ENCODE measurements at places on chromosomes 3 and 15.

DNA sequence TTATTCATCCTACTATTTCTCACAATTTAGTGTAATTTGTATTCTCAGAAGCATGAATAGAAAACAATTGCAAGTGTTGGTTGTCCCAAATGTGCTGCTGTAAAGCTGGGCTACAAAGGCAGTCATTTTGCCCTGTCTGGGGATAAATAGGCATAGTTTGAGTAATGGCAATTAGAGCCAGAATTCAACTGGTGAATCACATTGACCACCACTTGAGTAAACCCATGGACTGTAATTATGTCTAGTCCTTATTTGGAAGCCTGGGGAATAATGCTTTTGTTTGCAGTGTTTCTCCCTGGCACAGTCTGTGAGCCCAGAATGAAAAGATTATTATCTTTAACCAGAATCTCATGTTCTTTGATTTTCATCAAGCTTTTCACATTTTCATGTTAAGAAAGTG lies 30.5 kb upstream of the CHL1 start:
- DNase-seq = no peak

GRCh38 chr3:50341996-50342650 lies 1.5 kb upstream of the RASSF1 start:
- DNase-seq = no peak

- DNase-seq = peak; percentile 15
These were observed 6.8 kb upstream of the RTP2 start for GRCh38 chr3:187709155-187709554.

GRCh38 chr3:182248349-182248880 lies 536.7 kb downstream of the SOX2 start:
- peak; percentile 34 for DNase-seq

DNA sequence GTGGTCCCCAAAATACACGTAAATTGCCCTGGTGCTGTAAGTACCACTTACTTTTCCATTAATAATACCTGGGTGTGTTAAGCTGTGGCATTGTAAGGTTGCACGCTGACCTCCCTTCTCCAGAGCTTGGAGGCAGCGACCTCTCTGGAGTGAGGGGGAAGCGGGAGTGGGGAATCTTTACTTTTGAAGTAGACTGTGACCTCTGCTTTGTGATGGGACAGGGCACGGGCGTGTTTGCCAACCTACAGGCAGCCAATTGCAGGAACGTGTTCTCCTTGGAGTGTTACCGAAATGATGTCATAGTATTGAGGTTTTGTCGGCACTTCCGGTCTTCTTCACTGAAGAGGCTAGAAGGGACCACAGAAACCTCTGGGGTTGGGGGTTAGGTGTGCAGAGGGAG lies 227.3 kb upstream of the C2CD4B start:
- DNase-seq = peak; percentile 75

- DNase-seq = no peak
These were observed 113.5 kb upstream of the GALNT15 start for GRCh38 chr3:16060945-16061344.

DNA sequence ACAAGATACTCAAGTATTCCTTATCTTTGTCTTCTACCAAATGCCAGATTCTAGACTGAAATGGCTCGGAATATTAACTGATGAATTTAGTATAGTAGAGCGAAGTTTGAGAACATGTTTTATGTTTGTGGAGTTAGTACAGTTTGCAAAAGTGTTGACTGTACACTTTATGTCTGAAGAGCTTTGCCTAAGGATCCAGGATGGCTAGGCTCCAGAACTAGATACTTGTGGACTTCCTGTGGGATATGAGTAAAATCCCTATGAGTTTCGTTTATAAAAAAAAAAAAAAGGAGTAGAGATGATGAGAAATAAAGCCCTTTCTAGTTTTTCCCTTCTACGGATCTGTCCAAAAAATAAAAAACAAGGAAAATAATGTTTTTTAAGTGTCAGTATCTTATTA lies 96.7 kb downstream of the TP63 start:
- DNase-seq = no peak

DNA sequence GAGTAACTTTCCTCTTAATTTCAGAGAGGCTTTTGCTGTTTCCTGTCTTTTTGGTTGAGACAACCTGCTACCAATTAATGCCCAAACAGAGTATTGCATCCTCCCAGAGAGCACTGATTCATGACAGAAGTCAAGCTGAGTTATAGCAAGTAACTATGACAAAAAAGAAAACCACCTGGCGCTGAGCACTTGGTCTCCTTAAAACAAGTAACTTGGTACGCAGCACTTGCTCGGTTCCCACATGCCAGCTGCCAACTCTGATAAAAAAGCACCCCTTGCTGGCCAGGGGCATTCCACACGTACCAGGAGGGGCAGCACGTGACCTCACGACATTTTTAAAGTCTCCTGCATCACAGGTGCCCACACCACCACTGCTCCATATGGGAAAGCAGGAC lies 13.5 kb upstream of the MYO5C start:
- no peak for DNase-seq

GRCh38 chr3:128554100-128554464 lies 61.1 kb upstream of the GATA2 start:
- peak; percentile 19 for DNase-seq

DNA sequence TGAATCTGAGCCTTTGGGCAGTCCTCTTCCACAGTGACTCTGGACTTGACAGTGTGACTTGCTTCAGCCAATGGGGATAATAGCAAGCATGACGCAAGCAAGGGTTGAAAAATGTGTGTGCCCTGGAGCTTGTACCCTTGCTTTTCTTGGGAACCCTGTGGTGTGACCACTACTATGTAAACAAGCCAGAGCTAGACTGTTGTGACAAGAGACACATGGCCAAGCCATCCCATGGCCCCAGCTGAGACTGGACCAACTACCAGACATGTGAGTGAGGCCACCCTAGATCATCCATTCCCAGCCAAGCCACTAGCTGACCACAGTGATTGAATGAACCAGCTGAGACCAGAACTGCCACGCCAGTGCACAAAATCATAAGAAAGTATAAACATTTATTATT lies 11.8 kb downstream of the MYO1E start:
- peak; percentile 39 for DNase-seq

DNA sequence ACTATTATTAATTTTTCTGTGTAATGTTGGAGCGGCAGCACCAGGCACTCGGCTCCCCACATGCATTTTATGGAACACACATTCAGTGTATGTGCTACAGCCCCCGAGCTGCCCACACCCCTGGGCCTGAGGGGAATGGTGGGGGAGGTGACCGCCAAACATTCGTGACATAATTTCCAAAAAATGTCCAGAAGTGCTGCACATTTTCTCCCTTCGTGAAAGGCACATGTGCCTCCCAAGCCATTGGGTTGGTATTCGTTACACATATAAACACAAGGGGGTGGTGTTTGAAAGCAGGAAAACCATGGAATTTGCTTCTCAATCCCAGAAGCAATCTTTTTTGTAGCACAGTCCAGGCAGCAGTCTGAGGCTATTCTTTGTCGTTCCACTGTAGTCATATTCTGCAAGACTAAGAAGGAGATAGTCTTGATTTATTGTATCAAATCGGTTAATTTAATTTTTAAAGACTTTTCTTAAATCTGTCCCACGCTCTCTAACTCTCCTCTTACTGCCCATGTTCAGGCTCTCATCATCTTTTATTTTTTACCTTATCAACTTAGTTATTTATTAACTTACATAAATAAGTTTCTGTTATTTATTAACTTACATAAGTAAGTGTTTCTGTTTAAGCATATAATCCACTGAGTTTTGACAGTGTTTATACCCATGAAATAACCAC lies 39.2 kb upstream of the POLR2M start:
- DNase-seq = peak; percentile 16

- no peak for DNase-seq
These were observed 110.3 kb downstream of the FAIM start for GRCh38 chr3:138718849-138719248.

GRCh38 chr15:89808160-89808870 lies 6.3 kb downstream of the ANPEP start:
- DNase-seq = no peak

- no peak for DNase-seq
These were observed 10.8 kb downstream of the SHISA5 start for GRCh38 chr3:48493203-48493501.

DNA sequence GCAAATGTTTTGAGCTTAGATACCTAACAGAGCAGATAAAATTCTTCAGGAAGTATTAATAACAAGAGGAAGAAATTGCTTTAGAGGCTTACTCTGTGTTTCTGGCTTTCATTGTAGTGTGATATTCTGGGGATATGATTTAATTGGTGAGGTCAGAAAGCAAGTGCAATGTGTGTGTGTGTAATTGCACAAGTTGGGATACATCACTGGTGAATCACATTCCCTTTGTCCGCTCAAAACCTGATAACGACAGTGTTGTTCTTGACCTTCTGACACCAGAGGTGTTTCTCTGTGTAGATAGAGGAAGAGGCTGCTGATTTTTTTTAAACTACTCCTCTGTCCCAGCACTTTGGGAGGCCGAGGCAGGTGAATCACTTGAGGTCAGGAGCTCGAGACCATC lies 161.1 kb downstream of the CACNA2D3 start:
- DNase-seq = no peak

GRCh38 chr3:187811585-187812250 lies 66.5 kb upstream of the BCL6 start:
- DNase-seq = no peak

GRCh38 chr3:18739099-18739433 lies 313.9 kb upstream of the SATB1 start:
- no peak for DNase-seq

DNA sequence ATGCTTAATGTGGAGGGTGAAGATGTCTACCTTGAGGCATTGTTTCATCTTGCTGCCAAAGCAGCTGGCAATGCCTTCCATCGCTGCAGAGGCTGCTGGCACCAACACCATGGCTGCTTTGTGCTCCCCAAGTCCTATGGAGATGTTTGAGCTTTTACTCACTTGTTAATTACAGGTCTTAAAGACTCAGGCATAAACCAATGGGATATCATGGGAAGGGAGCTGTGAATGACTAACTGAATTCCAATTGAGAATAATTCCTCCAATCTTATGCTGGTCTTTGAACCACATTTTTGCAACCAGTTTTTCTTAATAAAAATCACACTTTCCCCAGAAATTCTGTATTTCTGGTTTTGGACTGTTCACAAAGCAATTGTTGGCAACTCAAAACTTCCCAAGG lies 762.0 kb downstream of the GBE1 start:
- no peak for DNase-seq

DNA sequence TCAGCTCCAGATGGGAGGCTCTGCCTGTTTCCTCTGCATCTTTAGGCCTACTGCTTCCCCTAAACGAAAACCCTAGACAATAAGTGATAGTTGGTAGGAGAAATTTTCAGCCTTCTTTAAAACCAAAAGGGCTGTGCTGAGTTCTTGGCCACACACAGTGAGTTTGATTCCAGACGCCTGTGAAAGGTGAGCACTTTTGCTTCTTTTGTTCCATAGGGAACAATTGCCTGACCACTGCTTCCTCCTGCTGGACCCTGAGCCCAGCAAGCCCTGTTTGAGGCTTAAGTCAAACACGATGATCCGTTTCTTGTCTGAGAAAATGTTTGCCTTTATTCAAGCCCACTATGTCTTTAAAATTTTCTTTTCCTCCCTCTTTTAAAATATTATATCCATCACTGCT lies 493.9 kb downstream of the ZIC1 start:
- DNase-seq = no peak

DNA sequence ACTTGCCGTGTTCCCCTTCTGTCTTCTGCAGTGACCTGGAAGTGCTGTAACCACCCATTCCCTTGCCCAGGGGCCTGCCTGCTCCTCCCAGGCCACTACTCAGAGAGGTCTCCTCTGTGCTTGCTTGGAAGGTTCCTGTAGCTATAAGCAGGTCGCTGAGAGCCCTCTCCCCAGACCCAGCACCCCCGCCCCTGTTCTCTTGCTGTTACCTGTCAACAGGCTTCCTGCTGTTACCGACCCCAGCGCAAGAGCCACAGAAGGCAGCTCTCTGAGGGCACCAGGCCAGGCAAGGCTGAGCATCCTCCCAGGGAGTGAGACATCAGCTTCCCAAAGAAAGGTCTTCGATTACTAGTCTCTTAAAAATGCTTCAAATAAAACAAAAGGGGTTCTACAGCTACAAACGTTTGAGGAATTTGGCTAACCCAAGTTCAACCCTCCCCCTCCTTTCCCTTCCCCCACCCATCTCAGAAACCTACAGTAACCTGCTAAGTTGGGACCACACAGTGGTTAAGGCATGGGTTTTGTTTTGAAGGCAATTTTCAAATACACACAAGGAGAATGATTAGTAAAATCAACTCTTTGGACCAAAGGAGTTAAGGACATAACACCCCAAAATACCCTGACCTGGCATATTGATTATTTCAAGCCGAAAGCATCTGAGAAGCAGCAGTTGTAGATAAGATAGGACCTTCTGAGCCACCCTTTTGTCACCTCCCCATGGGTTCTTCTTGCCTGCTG lies 74.9 kb upstream of the MFGE8 start:
- DNase-seq = no peak

DNA sequence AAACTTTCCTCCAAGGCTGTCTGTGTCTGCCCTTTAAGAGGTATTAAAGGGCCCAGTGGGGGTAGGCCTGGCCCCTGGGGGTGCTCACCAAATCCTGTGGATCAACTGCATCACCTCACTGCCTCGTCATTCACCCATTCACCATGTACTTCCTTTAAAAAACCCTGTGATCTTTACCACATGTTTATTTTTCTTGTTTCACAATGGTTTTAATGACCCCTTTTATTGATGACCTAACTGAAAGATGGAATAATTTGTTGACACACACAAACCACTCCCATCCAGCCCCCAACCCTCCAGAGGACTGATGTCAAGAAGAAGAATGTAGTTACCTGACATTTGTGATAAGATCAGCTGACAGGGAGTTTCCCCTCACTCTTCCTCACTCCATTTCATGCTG lies 40.8 kb downstream of the KCNAB1 start:
- DNase-seq = no peak

GRCh38 chr3:46719044-46719565 lies 1.4 kb upstream of the PRSS50 start:
- DNase-seq = no peak

- no peak for DNase-seq
These were observed 28.2 kb downstream of the DUOX1 start for GRCh38 chr15:45157974-45158373.

DNA sequence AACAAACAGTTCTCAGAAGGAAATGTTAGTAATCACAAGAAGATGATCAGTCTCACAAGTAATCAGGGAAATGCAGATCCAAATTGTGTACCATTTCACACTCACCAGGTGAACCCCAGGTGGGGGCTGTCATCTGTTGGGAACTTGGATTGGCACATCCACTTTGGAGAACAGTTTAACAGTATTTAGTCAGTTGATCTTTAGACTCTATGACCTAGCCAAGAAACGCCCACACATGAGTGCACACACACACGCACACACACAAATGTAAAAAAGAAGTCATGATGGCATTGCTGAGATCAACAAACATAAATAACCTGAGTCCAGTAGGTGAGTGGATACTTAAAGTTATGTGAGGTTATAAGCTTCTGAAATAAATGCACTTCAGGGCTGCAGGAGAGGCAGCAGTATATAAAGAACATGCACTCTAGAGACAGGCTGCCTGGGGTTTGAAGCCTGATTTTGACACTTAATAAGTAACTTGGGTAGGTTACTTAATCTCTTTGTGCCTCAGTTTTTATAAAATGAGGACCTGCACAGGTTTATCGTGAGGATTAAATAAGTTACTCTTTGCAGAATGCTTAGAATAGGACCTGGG lies 17.7 kb downstream of the ACVR2B start:
- DNase-seq = peak; percentile 58

GRCh38 chr3:62101488-62101887 lies 271.9 kb downstream of the FEZF2 start:
- DNase-seq = no peak
